HT-29 (cell line): ENCODE measurements at places on chromosomes 7 and 10.

GRCh38 chr7:106813705-106814305 is 51.3 kb upstream of the PIK3CG start:
- DNase-seq: no peak

DNA sequence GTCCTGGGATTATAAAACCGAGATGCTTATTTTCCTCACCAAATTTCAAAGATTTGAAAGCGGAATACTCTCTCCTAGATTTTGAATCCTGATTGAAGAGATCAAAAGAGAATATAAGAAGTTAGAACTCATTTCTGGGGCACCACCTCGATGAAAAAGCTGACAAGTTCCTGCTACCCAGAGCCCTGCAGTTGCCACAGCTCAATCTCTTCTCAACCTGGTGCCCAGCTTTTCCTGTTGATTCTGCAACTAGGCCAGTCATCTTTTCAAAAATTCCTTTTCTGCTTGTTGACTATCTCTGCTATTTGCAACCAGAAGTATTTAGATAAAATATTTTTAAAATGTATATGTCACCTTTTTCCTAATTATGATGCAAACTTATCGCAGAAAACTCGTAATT is 45.0 kb downstream of the MTPN start:
- DNase-seq: no peak

DNA sequence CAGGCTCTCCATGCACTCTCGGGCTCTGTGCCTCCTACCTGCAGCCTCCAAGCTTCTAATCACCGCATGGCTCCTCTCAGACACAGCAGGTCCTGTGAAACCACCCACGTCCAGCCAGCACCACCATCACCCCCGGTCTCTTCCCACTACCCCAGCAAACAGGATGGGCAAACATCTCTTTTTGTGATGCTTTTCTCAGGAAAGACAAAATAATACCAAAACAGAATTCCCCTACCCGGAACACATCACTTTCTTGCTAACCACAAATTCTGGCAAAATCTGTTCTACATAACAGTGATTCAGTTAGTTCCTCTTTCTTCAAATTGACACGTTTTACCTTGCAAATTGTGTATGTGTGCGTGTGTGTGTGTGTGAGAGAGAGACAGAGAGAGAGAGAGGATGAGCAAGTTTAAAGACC is 6.5 kb downstream of the SNX8 start:
- no peak for DNase-seq

DNA sequence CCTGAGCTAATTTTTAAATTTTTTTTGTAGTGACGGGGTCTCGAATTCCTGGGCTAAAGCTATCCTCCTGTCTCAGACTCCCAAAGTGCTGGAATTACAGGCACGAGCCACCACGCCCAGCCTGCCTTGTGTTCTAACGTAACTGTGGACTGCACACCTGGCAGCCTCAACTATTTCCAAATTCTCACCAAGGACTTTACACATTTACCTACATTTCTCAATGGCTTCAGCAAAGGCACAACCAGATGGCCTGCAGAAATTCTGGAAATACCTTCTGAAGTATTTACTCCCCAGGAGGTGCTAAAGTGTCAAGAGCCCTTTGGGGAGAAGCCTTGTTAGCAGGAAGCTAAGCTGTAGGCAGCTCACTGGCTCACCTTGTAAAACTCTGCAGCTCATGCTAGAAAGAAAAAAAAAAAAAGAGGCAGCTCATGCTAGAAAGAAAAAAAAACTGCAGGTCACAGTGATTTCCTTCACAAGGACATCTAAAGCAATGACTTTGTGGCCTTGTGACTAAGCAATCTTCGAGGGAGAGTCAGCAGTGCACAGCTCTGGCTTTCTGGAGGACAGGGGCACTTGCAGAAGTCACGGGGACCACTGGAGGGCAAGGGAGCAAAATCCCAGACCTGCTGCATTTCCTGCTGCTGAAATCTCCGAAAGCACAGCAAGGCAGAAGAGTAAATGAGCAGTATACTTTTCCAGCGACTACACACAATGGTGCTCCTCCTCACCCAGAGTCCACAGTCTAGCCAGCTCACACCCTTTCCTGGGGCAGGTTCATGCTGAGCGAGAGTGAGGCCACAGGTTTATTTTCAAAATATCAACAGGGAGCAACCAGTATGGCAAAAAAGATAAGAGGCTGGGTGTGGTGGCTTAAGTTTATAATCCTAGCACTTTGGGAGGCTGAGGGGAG is 40.4 kb downstream of the BAIAP2L1 start:
- DNase-seq: peak; percentile 45

GRCh38 chr10:85789125-85789524 is 577.5 kb downstream of the GRID1 start:
- DNase-seq: no peak
